ENCODE measurements at places on chromosomes 1 and 21.

GRCh38 chr21:32929633-32930038 lies 96.1 kb upstream of the OLIG2 start:
- no peak for DNase-seq

- no peak for DNase-seq
Observed at GRCh38 chr1:226541231-226541630, 7.3 kb upstream of the STUM start.

DNA sequence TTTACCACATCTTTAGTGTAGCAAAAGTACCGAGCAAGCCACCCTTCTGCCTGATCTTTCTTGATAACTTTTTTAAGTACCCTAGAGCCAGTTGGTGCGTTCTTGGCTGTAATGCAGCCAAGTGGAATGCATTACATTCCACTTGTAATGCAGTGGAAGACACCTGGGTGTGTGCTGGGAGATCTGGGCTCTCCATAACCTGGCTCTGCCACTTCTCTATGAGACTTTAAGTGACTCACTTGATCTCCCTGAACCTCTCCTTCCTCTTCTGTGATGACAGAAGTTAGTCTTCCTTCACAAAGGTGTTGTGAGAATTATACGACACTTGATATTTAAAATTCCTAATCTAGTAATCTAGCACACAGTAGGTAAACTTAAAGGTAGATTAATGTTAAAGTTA lies 35.3 kb upstream of the NFIA start:
- DNase-seq = no peak

DNA sequence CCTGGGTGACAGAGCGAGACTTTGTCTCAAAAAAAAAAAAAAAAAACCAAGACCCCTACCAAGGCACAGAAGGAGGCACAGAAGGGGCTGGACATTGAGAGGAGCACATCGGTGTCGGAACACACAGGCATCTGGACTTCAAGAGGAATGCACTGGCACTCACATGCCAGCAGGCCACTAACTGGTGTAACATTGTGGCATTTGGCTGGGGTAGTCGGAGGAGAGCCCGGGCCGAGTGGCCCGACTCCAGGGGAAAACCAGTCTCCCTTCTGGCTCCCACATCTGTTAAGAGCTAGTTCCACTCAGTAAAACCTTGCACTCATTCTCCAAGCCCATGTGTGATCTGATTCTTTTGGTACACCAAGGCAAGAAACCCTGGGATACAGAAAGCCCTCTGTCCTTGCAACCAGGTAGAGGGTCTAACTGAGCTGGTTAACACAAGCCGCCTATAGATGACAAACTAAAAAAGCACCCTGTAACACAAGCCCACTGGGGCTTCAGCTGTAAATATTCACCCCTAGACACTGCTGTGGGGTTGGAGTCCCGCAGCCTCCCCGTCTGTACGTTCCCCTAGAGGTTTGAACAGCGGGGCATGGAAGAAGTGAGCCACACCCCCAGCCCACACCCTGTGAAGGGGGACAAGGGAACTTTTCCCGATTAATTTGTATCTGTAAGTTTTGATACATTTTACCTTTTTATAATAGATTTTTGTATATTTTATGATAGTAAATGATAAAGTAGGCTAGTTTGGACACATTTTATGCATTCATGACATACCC lies 17.2 kb upstream of the AKIRIN1 start:
- DNase-seq = no peak

- DNase-seq = peak; percentile 39
Observed at GRCh38 chr1:186404454-186405051, 28.9 kb downstream of the ODR4 start.

- DNase-seq = no peak
Observed at GRCh38 chr21:30482130-30482529, 2.0 kb upstream of the KRTAP19-1 start.

DNA sequence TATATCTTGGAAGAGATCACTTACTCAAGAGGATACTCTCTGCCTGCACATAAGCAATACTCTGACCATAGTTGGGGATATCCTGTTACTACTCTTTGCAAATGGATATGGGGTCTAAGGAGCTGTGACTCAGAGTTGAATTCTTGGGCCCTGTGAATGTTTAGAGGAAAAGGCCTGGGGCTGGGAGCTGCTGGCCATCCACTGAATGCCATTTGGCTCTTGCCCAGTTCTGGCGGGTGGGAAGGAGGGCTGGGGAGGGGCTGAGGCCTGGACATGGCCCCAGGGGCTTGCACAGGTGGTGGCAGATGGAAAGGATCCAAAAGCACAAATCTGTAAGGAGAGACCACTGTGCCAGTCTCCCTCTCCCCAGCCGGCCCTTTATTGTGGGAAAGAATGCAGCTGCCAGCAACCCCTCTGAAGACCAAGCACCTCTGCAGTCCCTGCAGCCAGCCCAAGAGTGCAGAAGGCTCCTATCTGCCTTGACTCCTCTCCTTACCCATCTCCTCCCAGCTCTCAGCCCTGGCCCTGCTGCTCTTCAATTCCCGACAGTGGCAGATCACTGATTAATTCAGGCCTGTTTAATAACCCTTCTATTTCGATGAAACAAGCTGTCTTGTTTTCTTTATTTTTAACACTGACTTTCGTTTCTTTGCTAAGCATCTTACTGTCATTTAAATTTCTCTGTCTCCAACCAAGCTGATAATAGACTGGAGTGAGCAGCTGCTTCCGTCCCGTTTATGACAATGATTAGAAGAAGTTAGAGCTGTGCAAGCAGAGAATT lies 12.1 kb downstream of the PLXNA2 start:
- DNase-seq = no peak

DNA sequence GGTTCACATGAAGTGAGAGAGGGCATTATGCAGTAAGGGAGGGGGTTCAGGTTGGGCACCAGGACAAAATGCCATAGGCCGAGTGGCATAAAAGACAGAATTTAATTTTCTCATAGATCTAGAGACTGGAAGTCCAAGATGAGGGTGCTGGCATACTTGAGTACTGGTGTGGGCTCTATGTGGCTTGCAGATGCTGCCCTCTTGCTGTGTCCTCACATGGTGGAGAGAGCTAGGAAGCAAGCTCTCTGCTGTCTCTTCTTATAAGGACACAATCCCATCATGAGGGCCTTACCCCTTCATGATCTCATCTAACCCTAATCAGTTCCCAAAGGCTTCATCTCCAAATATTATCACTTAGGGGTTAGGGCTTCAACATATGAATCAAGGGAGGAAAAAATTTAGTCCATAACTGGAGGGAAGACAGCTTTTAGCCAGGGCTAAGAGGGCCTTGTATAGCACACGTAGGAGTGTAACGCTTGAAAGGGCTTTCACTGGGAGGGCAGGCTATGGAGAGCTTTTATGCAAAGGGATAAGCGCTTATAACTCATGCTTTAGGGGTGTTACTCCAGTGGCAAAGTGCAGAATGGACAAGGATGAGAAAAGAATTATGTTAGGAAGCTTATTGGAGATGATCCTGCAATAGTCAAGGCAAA lies 64.5 kb downstream of the PLPPR5 start:
- DNase-seq = no peak

DNA sequence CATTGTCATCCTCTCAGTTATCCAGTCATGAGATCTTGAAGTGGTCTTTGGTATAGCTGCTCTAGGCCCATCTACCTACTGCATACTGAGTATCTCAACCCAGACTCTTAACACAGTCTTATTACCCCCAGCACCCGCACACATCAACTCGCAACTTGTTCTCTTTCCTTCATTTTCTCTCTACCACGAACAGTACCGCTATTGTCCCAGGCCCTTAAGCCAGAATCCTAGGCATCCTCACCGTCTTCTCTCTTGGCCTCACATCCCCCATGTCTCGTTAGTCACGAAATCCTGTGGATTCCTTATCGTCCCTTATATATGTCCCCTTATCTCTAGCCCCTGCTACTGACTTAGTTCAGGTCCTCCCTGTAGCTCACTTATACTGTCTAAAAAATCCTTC lies 126.4 kb downstream of the TMEM53 start:
- DNase-seq = no peak

DNA sequence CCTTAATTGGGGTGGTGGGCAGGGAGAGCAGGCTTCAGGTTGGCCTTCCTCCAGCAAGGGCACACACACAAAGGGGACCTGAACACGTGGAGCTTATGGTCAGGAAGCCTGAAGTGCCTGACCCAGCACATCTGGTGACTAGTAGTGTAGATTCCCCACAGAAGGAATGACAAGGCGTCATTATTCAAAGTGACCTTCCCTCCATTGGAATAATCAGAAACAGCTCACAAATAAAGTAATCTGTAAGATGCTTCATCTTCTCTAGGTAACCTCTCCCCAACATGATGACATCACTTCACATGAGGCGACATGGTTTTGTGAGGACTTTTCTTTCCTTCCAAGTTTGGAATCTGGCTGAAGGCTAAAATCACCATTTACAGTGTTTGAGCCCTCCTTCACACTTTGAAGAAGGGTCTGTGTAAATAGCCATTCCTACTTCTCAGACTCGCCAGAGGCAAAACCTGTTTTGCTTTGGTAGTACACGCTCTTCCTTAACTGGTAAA lies 32.8 kb upstream of the ERG start:
- no peak for DNase-seq

GRCh38 chr1:89790592-89790991 lies 30.2 kb upstream of the LRRC8D start:
- DNase-seq = no peak

GRCh38 chr1:167196166-167196565 lies 24.5 kb upstream of the POU2F1 start:
- no peak for DNase-seq

DNA sequence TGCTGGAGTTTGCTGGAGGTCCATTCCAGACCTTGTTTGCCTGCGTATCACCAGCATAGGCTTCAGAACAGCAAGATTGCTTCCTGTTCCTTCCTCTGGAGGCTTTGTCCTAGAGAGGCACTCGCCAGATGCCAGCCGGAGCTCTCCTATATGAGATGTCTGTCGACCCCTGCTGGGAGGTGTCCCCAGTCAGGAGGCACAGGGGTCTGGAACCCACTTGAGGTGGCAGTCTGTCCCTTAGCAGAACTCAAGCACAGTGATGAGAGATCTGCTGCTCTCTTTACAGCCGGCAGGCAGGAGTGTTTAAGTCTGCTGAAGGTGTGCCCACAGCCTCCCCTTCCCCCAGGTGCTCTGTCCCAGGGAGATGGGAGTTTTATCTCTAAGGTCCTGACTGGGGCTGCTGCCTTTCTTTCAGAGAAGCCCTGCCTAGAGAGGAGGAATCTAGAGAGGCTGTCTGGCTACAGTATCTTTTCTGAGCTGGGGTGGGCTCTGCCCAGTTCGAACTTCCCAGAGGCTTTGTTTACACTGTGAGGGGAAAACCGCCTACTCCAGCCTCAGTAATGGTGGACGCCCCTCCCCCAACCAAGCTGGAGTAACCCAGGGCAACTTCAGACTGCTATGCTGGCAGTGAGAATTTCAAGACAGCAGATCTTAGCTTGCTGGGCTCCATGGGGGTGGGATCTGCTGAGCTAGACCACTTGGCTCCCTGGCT lies 205.0 kb downstream of the GPR52 start:
- no peak for DNase-seq

- DNase-seq = peak; percentile 54
Observed at GRCh38 chr1:77126307-77126706, 92.9 kb downstream of the PIGK start.

GRCh38 chr1:89980605-89981004 lies 14.3 kb upstream of the ZNF326 start:
- peak; percentile 35 for DNase-seq

DNA sequence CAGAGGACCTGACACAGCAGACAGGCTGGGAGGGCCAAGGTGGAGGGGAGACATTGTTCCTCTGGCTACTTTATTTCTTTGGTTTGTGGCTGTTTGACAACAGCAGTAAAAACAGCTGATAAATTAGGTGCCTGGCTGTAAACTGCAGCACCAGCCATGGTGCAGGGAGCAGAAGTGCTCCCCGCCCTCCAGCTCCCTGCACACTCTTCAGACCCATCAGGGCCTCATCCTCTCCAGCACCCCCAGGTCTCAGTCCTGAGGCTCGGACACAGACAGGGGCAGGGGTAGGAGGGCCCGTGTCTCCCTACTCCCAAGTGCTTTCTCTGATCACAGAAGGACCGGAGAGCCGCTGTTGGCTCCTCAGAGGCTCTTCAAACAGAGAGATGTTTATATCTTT lies 17.7 kb upstream of the LRRN2 start:
- no peak for DNase-seq

DNA sequence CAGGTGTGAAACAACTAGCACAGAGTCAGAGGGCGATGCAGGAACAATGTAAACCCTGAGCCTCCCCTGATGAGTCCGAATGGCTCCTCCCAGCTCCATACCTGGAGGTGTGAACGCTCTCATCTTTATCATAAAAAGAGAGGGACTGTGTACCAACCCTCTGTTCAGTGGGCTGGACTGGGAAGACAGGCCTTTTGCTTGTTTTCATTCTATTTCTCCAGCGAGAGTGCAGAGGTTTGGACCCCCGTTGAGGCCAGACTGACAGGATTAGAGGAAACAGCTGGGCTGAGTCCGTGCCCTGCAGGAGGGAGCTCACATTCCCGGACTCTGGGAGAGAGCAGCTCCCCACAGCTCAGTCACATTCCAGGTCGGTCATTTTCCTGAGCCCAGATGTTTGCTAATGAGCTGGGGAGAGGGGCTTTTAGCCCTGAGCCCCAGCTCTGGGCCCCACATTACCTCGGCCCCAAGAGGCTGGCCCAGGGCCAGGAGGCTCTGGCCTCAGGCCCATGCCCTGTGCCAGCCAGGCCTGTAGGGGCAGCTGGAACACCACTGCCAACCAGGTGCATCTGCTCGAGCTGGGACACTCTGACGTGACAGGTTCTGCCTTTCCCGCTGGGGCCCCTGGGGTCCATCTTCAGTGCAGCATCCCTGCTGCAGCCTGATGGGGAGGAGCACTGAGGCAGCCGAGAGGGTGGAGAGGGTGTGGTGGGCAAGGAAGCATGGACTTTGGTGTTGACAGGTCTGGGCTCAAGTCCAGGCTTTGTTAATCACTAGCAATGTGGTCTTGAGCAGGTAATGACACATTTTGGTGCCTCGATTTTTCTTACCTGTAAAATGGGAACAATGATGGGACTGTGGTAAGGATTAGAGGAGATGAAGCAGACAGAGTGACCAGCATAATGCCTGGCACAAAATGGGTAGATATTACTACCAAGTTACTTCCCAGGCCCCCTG lies 3.5 kb upstream of the NBL1 start:
- DNase-seq = no peak

- DNase-seq = no peak
Observed at GRCh38 chr1:10117865-10118264, 85.1 kb downstream of the UBE4B start.

- DNase-seq = no peak
Observed at GRCh38 chr1:192272732-192273131, 44.1 kb upstream of the RGS21 start.

- DNase-seq = no peak
Observed at GRCh38 chr1:86105533-86105866, 51.1 kb downstream of the COL24A1 start.

GRCh38 chr1:115189814-115190539 lies 100.7 kb upstream of the TSPAN2 start:
- peak; percentile 94 for DNase-seq

DNA sequence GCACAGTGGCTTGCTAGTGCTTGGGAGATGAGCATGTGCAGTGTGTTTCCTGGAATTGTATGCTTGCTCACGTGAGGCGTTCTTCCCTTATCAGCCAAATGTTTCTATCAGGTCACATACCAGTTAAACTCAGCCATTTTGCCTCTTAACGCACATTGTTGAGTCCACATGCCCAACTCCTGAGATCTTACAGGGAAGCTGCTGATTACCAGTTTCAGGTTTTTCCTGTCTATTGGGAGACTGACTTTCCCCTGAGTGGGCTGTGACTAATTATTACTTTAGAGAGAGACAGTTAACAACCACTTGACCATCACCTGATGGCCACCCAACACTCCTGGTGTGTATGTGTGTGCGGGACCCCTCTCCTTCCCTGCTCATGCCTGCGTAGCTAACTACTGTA lies 161.3 kb upstream of the PTGFR start:
- no peak for DNase-seq
